ENCODE measurements at places on chromosomes 2 and 18.

DNA sequence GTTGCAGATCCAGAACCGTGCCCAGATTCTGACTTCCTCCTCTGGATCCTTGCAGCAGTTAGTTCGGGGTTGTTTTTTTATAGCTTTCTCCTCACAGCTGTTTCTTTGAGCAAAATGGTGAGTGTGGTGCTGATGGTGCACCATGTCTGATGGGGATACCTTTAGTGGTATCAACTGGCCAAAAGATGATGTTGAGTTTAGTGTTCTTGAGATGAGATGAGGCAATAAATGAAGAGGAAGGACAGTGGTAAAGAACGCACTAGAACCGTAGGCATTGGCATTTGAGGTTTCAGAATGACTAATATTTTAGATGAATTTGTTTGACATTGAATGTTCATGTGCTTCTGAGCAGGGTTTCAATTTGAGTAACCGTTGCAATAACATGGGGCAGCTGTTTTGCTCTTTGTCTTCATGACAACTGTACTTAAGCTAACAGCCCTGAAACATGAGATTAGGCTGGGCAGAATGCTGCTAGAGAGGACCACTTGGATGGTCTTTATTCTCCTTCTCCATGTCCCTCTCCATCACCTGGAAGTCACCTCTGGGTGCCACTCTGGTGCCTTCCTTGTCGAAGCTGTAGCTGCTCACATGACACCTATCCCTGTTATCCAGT lies 3.9 kb downstream of the CTLA4 start:
- DNase-seq, result no peak

GRCh38 chr18:79197531-79197930 lies 128.3 kb downstream of the ATP9B start:
- no peak for DNase-seq

DNA sequence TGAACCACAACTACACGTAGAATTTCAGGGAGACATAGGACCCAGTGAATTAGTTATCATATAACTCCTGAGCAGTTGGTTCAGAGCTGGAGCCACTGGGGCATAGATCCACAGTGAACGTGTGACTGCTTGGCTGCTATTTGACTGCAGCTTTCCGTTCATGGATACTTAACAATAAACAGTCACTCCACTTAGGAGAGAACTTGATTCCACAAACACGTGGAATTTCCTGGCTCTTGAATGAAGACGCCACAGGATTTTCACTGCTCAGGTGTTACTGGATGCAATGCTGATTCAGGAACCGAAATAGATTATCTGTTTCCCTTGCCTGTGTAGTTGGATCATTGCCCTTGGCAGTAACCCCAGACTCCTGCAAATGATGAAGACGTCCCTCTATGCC lies 679.1 kb upstream of the ZEB2 start:
- no peak for DNase-seq

DNA sequence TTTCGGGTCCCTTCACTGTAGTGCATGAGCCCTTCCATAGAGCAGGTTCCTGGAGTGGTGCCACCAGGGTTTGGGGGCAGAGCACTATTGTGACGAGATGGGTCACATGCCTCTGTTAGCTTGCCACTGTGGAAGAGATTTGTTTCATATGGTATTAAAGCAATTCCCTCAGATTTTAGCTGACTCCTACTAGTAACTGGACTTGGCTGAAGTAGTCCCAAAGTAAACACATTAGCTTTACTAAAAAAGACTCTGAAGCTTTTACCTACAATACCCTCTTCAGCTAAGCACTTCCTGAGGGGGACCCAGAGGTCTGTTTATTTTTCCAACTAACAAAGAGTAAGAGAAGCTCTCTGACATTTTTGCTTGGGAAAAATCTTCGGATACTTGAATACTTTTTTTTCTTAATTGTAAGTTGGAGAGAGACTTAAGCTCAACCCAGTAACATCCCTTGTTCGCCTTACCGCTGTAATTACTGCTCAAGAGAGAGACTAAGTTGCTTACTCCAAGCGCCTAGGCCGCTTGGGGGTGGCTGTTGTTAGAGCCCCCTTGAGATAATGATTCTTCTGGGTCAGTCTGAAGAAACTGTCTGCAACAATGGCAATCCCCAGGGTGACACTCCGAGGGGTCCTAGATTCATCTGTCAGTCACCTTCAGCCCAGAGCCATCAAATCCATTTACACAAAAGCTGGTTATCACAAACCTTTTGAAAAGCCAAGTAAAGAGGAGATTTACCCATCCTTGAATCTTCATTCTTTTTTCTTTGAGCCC lies 177.4 kb downstream of the FIGN start:
- DNase-seq, result no peak

GRCh38 chr2:9179572-9180201 lies 26.9 kb upstream of the ASAP2 start:
- DNase-seq, result no peak

DNA sequence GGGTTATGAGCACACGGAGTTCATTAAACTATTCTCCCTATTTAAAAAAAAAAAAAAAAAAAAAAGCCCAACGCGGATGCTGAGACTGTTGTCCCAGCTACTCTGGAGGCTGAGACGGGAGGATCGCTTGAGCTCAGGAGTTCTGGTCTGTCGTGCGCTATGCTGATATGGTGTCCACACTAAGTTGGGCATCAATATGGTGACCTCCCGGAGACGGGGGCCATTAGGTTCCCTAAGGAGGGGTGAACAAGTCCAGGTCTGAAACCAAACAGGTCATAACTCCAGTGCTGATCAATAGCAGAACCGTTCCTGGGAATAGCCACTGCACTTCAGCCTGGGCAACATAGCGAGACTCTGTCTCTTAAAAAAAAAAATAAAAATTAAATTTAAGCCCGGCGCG lies 12.9 kb upstream of the ANKRD53 start:
- no peak for DNase-seq

GRCh38 chr18:37393945-37394609 lies 171.5 kb downstream of the CELF4 start:
- no peak for DNase-seq

- no peak for DNase-seq
Measured at GRCh38 chr2:151771599-151772358, 37.5 kb upstream of the NEB start.

DNA sequence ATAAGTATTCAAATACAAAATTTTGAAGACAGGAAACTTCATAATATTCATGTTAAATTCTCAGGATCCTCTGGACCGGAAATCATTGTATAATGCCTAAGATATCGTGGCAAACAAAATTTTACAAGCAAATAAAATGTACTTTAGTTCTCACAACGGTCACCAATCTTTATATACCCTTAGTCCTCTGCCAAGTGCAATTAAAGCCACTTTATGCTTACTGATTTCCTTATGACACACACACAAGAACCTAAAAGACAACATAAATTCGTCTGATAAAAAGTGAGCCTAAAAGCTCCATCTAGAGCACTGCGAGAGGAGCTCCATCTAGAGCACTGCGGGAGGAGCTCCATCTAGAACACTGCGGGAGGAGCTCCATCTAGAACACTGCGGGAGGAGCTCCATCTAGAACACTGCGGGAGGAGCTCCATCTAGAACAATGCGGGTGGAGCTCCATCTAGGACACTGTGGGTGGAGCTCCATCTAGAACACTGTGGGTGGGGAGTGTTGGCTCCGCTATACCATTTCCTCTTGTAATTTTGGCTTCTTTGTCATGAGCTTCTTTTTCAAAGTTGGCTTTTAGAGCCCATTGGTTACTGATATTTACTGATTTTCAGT lies 15.9 kb downstream of the ATP8B1 start:
- DNase-seq, result no peak

DNA sequence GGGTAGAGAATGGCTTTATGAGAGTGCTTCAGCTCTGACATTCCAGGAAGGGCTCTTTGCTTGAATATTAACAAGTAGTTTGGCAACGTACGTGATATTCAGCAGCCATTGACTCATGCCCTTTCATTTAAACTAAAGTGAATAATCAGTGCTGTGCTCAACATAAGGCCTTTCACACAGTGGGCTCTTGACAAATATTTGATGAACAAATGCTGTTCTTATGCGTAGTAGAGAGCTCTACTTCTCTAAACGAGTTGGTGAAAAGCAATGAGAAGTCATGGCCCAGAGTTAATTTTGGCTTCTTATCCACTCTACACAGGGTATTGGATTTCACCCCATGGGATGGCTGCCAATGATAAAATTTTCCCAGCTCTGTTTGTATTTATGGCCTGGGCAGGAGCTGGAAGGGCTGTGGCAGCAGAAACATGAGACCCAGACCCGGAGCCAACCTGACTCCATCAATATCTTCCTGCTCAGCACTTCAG lies 338.9 kb downstream of the CCDC85A start:
- no peak for DNase-seq

- no peak for DNase-seq
Measured at GRCh38 chr2:85796341-85797262, 42.8 kb downstream of the ATOH8 start.

DNA sequence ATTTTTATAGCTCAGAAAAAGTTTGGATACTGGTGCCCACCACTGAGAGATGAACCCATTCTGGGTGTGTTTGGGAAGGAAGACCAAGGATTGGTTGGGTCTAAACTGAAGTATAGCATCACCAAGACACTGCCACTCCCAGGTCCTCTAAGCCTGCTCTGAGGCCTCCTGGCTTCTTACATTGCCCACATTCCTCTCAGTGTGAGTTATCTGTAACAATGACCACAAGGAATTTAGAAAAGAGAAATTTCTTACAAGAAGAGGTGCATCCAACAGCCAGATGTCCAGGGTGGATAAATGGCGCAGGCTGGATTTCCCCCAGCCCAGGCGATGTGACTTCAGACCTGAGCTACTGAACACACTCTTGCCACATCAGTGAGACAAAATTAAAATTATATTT lies 1.6 kb upstream of the GPR45 start:
- DNase-seq, result no peak

DNA sequence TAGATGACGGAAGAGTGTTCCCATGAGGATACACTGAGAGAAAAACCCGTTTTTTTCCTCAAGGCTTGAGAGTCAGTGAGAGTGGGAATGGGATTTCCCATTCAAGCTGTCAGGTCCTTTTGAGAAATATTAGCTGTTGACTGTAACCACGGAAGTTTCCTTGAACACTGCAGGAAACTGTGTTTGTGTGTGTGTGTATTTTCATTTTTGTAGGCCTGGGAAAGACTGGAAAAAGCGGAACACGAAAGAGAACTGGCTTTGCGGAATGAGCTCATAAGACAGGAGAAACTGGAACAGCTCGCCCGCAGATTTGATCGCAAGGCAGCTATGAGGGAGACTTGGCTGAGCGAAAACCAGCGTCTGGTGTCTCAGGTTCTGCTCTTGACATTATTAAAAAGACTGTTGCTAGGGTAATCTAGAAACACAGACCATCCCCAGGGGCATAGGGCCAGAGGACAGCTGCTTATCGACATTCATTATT lies 98.8 kb upstream of the EML6 start:
- DNase-seq, result no peak
